ENCODE measurements at places on chromosomes 4 and X.

DNA sequence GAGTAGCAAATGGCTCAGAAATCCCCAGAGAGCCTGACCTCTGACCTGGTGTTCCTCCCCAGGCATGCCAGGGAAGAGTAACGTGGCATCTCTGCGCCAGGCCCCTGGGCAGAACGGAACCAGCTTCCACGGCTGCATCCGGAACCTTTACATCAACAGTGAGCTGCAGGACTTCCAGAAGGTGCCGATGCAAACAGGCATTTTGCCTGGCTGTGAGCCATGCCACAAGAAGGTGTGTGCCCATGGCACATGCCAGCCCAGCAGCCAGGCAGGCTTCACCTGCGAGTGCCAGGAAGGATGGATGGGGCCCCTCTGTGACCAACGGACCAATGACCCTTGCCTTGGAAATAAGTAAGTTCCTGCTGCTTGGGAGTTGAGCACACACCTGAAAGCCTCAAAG, 83.4 kb upstream of the PACRGL start:
- DNase-seq: no peak

GRCh38 chr4:86481440-86481839, 112.7 kb upstream of the PTPN13 start:
- no peak for DNase-seq

DNA sequence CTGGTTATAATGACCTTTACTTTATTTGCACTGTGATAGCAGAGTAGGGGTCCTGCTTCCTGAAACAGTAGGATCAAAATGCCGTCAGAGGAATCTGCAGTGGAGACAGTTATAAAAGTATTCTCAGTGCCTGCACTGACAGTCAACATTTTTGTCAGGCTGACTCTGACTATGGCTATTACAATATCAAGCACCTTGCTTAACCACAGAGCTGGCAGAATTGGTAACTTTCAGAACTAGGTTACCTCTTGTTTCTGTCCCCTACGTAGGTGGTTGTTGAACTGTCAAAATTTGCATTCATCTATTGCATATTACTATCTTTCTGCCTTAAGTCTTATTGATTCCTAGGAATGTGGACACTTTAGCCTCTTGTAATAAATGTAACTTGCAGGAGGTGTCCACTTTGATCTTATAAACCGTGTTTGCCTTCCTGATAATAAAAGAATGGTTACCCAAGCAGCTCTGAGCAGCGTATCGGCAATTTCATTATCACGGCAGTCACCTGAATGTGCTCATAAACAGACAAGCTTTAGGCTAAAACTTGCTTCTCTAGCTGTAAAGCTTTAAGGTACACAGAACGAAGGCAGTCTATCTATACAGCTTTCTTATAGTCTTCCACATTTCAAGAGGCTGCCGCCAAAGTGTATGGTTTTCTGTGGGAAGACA, 353.0 kb upstream of the GALNT7 start:
- no peak for DNase-seq

DNA sequence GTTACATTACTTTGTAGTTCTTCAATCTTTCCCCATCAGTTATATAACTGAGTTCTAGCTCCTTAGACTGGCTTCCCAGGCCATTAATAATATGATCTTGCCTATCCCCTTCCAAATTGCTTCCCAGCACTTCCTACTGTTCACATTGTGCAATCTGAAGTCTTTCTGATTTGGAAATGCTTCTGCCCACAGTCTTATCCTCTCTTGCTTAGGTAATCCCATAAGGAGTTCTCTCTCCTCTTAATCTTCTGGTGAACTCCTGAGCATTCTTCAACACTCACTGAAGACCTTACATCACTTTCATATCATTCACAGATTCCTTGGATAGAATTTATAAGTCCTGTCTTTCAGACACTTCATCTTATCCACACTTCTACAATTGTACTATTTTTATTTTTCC, 132.7 kb upstream of the TTC29 start:
- DNase-seq: no peak

DNA sequence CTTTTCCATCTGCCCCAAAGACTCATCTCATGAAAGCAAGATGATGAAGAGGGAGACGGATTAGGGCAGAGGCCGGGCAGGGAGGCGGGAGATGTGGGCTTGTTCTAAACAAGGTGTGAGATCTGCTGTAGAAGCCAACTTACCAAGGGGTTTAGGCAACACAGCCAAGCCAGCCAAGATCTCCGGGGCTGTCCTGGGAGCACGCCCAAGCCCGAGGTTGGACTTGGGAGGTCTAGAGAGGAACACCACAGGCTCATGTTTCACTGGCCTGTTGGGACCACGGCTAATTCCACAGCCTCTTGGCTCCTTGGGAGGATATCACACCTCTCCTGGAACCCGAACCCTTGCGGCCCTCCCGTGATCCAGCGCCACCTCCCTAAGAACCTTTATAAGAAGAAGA, 171.4 kb downstream of the CRLF2 start:
- no peak for DNase-seq

DNA sequence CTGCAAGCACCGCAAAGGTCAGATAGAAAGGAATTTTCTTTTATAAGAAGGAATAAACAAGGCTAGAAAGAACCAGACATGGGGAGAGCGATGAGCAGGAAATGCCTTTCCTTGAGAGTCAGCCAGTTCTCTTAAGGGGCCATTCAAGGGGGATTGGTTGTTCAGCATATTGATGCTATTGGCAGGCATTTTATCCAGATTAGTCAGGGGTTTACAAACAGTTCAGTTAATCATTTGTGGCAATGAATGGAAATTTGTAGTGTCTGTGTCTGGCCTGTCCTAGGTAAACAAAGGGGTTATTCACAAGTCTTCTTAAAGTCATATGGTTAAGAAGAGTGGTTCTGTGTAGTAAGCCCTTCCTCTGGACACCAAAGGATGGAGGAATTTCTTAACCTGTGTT, 184.7 kb upstream of the FRMPD4 start:
- peak; percentile 13 for DNase-seq

- no peak for DNase-seq
Observed at GRCh38 chrX:17736478-17736855, 826 bp upstream of the SCML1 start.

GRCh38 chr4:112550728-112551127, 34.7 kb upstream of the NEUROG2 start:
- no peak for DNase-seq

GRCh38 chr4:101952985-101953384, 162.5 kb downstream of the BANK1 start:
- DNase-seq: no peak

DNA sequence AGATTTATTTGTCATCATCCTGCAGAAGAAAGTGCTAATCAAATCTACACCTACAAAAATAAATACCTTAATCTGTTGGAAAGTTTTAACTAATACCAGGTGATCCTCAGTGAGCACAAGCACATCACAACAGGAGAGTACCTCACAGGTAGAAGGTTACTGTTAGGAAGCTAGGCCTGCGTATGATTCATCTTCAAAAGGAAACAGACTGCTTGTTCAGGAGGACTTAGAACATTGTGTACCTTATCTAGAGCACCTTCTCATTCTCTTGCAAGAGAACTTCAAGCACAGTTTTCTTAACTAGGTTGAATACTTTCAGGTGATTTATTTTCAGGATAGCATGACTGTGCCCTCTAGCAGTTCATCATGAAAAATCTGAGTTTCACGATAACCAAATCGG, 54.2 kb downstream of the MND1 start:
- no peak for DNase-seq

Data from GM04503 (cell line).